ENCODE measurements at places on chromosomes 12 and 14. TPM values are rescaled to one million over a fixed set of nuclear protein-coding genes. Genes with fewer than 3 reads are reported as not detected.

DNA sequence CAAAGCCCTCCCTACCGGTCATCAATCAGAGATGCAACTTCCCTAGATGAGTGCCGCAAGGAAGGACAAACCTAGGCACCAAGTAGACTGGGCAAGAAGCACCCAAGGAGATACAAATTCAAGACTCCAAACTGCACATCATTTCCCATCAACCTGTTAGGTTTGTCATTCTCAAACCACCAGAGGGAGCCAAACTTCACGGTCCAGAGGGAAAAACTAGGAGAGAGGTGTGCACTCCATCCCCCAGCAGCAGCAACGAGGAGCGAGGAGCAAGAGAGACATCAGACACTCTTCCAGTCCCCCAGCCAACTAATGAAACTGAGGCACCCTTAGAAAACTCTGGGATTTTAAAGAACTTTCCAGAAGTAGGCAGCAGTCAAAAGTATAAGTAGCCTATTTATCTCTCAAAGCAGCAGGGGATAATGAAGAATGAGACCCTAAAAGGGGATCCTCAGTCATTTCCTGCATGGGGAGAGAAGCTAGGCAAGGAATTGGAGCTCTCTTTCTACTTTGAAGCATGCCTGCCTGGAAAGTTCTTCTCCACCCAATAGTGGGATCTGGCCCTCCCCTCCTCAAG lies 37.0 kb upstream of the NT5DC3 start:
- no peak overlapping the region for H3K27ac ChIP-seq
- no peaks in the 10 kb centered on the region for H3K27me3 ChIP-seq
- peak; percentile 87 for DNase-seq
- H3K36me3 ChIP-seq = no peaks in the 10 kb centered on the region
- H3K4me3 ChIP-seq = no peak overlapping the region

- peak overlapping the region; percentile 61 for H3K4me3 ChIP-seq
- no peaks in the 10 kb centered on the region for H3K27me3 ChIP-seq
- peak; percentile 94 for DNase-seq
- H3K4me1 ChIP-seq = peaks cover 72% of the 10 kb centered on the region
- peaks cover under 1% of the 10 kb centered on the region for H3K36me3 ChIP-seq
- H3K27ac ChIP-seq = peak overlapping the region; percentile 98
Measured at GRCh38 chr14:87816416-87816815, 176.6 kb downstream of the GALC start.

- H3K4me3 ChIP-seq = peak overlapping the region; percentile 80
- H3K36me3 ChIP-seq = peaks cover 19% of the 10 kb centered on the region
- no peaks in the 10 kb centered on the region for H3K27me3 ChIP-seq
- peak overlapping the region; percentile 93 for H3K27ac ChIP-seq
- peak; percentile 67 for DNase-seq
Measured at GRCh38 chr14:96088911-96089310, 49.7 kb downstream of the C14orf132 start.

- no peak overlapping the region for H3K27ac ChIP-seq
- no peaks in the 10 kb centered on the region for H3K27me3 ChIP-seq
- no peaks in the 10 kb centered on the region for H3K36me3 ChIP-seq
- no peak for DNase-seq
- no peak overlapping the region for H3K4me3 ChIP-seq
Measured at GRCh38 chr14:64117671-64118402, 176.3 kb downstream of the ESR2 start.

DNA sequence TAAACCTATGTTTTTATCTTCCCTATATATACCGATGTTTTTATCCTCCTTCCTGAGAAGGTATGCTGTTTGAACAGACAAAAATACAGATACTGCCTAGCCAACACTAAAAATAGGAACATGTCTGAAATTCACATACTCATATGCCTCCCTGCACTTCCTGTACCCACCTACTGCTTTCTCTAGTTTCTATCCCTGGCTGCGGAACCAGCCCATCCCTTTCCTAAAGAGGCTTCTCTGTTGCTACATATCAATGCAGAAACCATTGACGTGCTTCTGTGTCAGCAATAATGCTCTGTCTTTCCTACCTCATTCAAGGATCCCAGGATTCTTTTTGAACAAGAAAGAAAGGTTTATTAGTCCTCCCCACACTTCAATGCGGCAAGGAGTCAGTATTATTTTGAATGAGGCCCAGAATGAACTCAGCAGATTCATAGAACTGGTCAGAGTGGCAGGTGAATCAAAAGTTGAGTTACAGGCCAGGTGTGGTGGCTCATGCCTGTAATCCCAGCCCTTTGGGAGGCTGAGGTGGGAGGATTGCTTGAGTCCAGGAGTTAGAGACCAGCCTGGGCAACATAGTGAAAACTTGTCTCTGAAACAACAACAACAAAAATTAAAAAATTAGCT lies 67.8 kb upstream of the NAP1L1 start:
- no peak overlapping the region for H3K4me3 ChIP-seq
- DNase-seq = no peak
- peaks cover 5% of the 10 kb centered on the region for H3K4me1 ChIP-seq
- no peak overlapping the region for H3K27ac ChIP-seq
- H3K27me3 ChIP-seq = no peaks in the 10 kb centered on the region

DNA sequence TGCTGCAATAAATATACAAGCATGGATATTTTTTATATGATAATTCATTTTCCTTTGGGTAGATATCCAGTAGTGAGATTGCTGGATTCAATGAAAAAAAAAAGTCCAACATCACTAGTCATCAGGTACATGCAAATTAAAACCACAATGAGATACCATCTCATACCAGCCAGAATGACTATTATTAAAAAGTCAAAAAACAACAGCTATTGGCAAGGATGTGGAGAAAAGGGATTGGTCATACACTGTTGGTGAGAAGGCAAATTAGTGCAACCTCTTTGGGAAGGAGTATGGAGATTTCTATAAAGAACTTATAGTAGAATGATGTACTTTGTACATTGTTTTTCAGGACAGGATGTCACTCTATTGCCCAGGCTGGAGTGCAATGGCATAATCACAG lies 531.2 kb upstream of the MGAT4C start:
- H3K36me3 ChIP-seq = no peaks in the 10 kb centered on the region
- no peak overlapping the region for H3K4me3 ChIP-seq
- H3K27me3 ChIP-seq = no peaks in the 10 kb centered on the region
- DNase-seq = no peak

INSM2 gene
- 0.22 TPM for total RNA-seq

KRT80 gene
- not detected for total RNA-seq

AKAP5 gene
- 0.56 TPM for total RNA-seq

SYT1 gene
- not detected for total RNA-seq

OR6C2 gene
- not detected for total RNA-seq

AKAP6 gene
- 0.54 TPM for total RNA-seq

GPD1 gene
- total RNA-seq = 1.0 TPM
